T1000 (cell line): ENCODE measurements at places on chromosomes 7 and 10.

GRCh38 chr7:318476-318875 is 28.5 kb downstream of the FOXL3 start:
- DNase-seq = no peak

- DNase-seq = no peak
Observed at GRCh38 chr10:101007099-101007711, 7.6 kb downstream of the LZTS2 start.

DNA sequence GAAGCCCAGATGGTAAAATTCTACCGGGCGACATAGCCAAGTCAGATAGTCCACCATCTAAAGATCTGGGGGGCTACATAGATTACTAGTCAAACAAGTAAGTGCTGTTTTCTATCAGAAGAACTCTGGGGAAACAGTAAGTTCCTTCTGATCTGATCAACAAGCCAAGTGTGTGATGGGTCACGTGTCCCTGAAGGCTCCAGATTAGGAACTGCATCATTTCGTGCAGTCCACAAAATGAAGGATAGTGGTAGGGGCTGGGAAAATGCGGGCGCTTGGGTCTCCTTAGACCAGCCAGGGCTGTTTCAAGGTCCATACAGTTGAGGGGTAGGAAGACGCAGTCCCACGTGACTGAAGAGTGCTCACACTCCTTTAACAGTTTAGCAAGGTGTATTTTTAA is 1.8 kb upstream of the CHN2 start:
- no peak for DNase-seq

GRCh38 chr10:20162123-20162522 is 345.9 kb downstream of the PLXDC2 start:
- DNase-seq = no peak

DNA sequence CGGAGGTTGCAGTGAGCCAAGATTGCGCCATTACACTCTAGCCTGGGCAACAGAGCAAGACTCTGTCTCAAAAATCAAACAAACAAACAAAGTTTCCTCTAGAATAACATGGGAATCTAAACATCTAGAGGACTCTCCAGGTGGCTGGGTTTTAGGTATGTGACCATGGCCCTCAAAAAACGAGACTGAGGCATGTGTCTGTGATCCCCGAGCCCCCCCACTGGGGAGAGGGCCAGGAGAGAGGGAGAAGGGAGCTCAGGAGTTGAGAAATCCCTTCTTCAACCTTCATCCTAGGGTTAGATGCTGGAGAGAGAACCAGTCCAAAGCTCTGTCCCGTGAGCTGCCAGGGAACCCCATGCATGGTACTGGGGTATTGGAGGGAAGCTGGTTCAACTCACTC is 188.0 kb upstream of the LYZL2 start:
- DNase-seq = no peak

DNA sequence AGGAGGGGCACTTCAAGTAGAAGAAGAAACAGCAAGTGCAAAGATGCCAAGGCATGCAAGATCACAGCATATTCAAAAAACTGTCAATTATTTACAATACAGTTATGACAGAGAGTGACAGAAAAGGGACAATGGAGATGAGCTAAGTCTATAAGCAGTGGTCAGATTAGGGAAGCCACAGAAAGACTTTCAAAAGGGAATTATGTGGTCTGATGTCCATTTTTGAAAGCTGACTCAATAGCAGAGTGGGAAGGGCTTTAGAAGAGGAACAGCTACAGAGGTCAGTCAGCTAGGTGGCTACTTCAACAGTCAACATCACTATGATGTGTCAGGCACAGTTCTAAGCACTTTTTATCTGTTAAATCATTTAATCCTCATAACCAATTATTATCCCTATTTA is 45.2 kb upstream of the SPOCK2 start:
- no peak for DNase-seq

DNA sequence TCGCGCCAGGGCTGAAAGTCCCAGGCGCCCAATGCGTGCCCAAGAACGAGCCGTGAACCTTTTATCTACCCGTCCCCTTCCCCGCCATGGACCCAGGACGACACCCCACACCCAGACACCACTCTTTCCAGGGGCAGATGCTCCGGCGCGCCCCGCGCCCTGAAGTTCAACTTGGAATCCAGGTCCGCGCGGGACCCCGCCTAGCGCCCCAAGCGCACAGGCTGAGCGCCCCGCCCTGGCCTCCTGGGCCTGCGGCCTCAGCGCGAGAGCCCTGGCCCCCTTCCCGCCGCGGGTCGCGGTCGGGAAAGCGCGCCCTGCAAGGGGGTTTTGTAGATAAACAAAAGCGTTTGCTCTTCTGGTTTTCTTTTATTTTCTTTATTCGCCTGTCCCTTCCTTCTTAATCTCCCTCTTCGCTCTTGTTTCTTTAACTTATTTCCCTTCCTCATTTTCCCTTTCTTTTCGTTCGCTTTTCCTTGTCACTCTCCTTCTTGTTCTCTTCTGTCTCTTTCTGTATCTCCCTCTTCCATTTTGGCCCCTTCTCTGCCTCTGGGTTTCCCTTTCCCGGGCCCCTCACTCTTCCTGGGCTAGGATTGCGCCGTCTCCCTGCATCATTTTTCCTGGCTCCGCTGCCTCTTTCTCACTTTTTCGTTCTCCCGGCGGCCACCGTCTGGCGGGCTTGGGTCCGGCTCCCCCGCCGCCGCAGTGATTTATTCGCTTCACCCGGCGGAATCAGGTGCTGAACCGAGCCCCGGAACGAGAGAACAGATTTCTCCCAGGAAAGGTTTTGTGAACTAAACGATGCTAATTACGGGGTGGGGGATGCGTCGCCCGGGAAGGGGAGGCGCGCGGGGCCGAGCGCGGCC is 15.3 kb upstream of the PAX2 start:
- no peak for DNase-seq

DNA sequence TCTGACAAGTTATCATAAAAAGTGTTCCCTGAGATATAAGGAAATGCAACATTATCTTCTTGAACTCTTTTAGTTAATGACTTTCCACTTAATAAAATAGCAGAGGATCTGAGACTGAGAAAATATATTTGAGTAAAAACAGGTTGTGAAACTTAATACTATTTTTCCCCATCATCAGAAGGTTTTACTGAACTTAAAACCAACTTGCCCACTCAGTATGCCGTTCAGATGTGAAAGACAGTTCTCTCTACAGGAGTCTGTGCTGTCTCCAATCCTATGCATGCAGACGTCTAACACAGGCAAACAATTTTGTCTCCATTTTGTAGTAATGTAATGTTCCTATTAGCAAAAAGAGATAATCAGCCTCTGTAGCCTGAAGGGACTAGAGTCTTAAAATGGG is 38.2 kb upstream of the CYP2C18 start:
- no peak for DNase-seq

- no peak for DNase-seq
Observed at GRCh38 chr7:26449175-26450165, 157.8 kb downstream of the SNX10 start.

GRCh38 chr7:101299511-101300464 is 21.8 kb downstream of the IFT22 start:
- no peak for DNase-seq

DNA sequence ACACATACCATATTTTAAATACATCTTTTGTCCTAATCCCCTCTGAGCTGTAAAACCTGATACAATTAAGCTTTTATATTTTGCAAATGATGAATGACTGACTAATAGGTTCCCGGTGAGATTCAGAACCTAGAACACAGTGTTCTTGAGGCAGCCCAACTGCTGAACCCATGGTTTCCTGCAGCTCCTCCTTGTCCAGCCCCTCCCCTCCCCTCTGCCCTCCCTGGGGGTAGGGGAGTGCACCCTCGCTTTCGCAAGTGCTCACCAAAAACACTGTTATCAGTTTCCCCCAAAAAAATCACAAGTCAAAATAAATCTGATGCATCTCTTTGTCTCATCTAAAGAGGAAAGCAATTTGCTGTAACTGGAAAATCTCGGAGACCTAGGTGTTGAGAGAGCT is 602.8 kb downstream of the KCNMA1 start:
- no peak for DNase-seq

- DNase-seq = no peak
Observed at GRCh38 chr7:105602325-105603305, 21.3 kb upstream of the EFCAB10 start.

- no peak for DNase-seq
Observed at GRCh38 chr7:110205899-110206298, 885.0 kb upstream of the LRRN3 start.

- no peak for DNase-seq
Observed at GRCh38 chr7:104130726-104131125, 77.1 kb downstream of the ORC5 start.

DNA sequence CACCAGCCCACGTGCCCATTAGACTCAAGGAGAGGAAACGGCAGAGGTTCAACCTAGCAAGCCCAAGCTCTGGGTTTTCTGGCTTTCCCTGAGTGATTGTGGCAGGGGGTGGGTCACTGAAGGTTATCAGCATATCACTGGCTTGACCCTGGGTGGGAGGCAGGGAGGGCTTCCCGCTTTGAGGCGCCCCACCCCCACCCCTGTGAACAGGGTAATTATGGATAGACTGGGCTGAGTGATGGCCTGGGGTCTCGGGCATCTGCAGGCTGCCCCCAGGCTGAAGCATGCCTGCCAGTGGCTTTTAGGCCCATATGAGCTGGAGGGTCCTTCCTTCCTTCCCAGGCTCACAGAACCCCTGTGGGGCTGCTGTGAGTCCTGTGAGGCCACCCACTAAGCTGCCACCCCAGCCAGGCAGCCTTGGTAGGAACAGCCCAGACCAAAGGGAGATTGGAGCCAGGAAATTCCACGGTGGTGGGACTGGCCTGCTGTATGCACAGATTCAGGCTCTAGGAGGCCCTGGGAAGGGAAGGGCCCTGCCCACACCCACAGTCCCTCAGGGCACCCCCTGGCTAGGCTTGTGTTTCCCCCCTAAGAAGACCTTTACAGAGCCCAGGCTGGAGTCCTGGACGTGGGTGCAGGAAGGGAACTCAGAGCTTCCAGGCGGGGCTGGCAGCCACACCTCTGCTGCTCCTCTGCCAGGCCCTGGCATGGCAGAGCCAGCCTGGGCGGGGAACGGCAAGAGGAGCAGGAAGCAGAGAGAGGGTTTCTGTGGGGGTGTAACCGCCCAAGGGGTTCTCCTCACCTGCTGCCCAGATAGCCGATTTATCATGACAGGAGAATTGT is 33.1 kb downstream of the GPRIN2 start:
- DNase-seq = peak; percentile 82

- peak; percentile 68 for DNase-seq
Observed at GRCh38 chr10:131885391-131886165, 15.2 kb upstream of the PPP2R2D start.

GRCh38 chr10:112446055-112446854 is 459 bp downstream of the ZDHHC6 start:
- DNase-seq = no peak

- DNase-seq = no peak
Observed at GRCh38 chr10:128054163-128054970, 71.9 kb downstream of the MKI67 start.

- DNase-seq = no peak
Observed at GRCh38 chr7:33061282-33061937, 1.2 kb downstream of the NT5C3A start.

DNA sequence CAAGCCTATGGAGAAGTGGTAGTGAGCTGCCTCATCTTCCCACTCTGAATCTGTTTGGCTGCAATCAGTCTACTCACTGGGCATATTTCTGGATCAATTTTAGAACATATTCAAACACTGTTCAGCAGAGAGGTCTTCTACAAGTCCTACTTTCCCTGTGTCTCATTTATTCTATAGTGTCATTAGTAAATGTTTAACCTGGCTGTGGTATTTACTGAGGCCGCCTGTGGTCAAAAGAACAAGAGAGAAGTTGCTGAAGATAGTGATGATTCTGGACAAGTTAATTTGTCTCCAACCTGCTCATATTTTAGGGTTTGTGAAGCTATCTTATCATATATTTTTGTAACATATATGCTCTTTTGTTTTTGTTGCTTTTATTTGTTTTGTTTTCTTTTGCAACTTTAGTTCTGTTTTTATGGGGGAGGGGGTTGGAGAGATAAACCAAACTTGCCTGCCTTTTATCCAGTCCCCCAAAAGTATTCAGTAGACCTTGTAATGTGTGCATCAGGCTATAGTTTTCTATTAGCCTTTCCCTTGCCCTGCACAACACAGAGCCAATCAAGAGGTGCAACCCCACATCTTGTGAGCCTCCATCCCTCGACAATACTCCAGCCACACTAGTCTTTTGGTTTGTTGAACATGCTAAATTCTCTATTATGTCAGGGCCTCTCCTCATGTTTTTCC is 362.8 kb upstream of the MBL2 start:
- no peak for DNase-seq

DNA sequence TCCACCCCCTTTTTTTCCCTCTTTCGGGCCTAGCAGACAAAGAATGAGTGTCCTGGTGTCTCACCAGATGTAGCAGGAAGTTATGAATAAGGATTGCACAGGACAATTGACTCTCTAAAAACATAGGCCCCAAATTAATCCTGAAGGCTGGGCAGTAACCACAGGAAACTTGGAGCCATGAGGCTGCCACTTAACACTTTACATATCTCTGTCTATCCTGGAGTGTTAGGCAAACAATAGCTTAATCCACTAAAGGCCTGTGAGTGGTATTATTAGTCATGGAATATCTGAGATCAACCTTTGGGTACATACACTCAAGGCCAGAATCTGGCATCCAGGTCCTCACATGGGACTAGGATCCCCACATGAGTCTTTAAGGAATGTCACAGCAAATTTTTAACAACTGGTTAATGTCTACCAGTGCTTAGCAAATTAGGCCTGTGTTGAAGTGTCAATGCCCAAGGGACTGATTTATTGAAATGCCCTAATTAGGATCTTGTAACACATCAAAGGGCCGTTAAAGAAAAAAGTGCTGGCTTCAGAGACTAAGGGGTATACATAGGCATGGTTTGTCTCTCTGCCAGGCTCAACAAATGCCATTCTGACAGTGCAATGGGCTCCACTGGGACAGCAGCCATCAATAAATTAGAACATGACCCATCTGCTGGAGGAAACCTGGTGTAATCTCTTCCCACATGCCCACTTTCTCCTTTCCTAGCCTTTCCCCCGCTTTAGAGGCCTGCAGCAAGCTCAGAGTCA is 196.7 kb upstream of the TBX20 start:
- DNase-seq = no peak

- DNase-seq = peak; percentile 32
Observed at GRCh38 chr10:47396311-47396717, 12.2 kb upstream of the ZNF488 start.

DNA sequence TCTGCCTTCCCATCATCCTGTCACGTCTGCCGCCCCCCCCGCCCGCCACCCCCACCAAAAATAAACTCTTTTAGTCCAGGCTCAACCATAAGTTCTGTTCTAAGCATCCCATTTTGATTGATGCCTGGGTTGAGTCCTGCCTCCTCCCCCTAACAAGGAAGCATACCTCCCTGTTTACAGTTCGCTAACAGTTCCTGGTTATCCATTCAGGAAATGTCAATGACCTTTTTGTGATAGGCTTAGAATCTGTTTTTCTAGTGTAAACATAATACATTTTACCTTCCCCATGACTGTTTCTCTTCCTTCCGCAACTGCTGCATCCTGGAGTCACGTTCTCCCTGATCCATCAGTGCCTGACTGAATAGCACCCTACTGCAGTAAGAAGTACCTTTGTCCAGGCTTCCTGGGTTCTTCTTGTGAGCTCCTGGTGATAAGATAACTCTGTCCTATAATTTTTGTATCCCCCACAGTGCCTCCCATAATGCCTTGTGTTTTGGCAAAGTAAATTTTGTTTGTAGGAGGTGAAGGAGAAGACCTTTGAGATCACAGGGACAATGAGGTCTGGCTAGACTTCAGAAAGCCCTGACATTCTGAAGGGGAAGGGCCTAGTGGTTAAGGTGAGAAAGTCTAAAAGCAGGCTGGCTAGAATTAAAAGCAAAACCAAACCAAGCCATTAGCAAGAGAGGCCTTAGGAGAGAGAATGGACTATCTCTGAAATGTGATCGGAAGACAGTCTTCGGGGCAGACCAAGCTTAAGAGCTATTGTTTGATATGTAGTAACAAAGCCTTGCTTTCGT is 7.3 kb downstream of the AGFG2 start:
- no peak for DNase-seq
